ENCODE measurements at places on chromosomes 3 and 15.
A peak's percentile ranks its signal among the peaks of the same experiment; 100 is the strongest.

- no peak for DNase-seq
Measured at GRCh38 chr3:141081141-141081795, 30.1 kb downstream of the SPSB4 start.

- DNase-seq, result peak; percentile 41
Measured at GRCh38 chr3:48429317-48429959, 448 bp downstream of the PLXNB1 start.

DNA sequence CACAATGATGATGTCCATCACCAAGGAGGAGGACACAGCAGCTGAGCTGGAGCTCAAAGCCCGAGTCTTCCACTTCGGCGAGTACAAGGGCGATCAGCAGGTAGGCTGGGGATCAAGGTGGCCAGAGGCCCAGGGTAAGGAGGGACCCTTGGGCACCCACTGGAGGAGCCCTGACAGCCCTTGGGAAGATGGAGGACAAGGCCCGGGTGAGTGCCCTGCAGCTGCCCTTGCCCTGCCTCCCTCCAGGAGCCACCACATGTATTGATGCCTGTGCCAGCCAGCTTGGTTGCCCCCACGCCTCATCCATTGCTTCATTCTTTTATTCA lies 38.4 kb downstream of the CFAP100 start:
- DNase-seq, result no peak

DNA sequence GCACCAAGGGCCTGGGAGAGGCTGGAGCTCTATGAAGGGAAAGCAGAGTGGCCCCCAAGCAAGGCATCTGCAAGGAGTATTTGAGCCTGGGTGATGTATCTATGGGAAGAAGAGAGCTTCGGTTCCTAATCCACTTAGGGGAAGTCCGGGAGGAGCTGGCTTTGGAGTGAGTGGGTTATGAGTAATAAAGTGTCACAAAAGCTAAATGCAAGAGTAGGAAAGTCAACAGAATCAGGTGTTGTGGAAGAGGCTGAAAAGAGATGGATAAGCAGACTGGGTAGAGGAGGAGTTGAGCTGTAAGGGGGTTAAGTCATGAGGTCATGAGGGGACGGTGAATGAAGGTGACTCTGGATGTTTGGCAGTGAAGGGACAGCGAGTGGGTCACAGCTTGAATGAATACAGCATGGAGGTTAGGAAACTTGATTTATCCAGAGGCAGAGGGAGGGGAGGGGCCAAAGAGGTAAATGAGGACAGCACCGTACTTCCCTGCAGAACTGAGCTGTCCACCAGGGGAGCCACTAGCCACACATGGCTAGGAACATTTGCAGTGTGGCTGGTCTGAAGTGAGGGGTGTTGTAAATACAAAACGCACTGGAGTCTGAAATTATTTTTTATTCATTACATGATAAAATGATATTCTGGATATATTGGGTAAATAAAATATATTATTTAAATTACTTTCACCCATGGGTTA lies 83.3 kb downstream of the ADCY5 start:
- no peak for DNase-seq

DNA sequence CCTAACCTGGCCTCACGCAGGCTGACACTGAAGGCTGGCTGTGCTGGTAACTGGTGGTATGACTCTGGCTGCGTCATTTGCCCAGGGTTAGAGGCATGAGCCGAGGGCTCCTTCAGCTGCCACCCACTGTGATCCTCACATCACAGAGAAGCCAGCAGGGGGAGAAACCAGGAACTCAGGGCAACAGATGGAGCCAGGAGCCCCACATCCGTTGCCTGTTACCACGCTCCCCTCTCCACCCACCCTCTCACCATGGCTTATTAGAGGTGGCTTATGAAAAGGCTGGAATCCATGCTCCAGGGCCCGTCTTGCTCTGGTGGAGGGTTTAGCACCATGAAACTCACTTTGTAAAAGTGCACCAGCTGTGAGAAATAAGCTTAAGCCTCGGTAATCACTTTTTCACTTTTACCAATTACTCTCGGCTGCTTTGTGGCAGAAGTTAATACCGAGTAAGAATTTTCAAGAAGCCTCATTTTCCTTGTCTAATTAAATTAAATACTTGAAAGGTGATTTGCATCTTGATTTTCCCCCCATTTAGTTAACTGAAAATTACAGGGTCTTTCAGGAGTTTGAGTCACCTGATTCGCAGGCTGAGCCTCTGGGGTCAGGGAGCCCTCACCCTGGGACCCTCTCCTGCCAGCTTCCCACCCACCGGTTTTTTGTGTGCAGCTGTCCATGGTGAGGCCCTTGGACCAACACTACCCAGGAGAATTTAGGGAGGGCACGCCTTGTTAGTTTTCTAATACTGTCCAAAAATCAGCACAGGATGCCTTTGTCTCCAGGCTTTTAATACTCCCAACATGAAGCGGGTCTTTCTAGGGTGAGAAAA lies 60.9 kb downstream of the ASB7 start:
- no peak for DNase-seq

Measured in memory B cell (primary cell).